ENCODE measurements at places on chromosomes 11 and 22.
A peak's percentile ranks its signal among the peaks of the same experiment; 100 is the strongest.

GRCh38 chr11:106477776-106478175 is 400.3 kb downstream of the AASDHPPT start:
- no peak for DNase-seq

- DNase-seq = peak; percentile 94
These were observed at the start of gene TRIM34 for GRCh38 chr11:5624489-5625279. TSS of gene TRIM34 (plus strand) at chr11:5625001. CDS start at chr11:5632332, 7,331 bp downstream.

GRCh38 chr22:40908895-40909294 is 42.3 kb upstream of the RBX1 start:
- DNase-seq = no peak

DNA sequence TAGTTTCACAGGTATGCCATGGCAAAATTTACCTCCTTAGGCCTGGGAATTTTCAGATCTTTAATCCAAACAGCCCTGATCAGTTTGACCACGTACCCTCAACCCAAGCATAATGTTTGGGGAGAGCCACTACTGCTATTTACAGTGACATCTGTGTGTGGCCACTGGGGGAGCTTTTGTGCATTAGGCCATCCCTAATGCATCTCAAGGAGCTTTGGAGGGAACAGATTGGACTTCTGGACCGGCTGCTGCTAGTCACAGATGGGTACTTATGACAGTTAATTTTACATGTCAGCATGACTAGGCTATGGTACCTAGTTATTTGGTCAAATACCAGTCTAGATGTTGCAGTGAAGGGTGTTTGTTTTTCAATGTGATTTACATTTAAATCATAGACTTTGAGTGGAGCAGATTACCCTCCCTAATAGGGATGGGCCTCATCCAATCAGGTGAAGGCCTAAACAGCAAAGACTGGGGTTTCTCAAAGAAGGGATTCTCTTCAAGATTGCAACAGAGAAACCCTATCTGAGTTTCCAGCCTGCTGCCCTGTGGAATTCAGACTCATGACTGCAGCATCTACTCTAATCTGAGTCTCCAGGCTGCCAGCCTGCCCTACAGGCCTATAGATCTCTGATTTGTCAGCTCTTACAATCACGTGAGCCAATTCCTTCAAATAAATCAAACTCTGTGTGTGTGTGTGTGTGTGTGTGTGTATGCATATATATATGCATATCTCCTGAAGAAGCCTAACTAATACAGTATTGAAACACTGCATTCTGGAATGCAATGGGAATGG is 38.0 kb upstream of the GALNT18 start:
- DNase-seq = peak; percentile 9

- DNase-seq = no peak
These were observed 31.3 kb upstream of the MMP13 start for GRCh38 chr11:102986815-102987214.

Measured in hematopoietic multipotent progenitor cell treated with erythropoietin and hydrocortisone succinate and interleukin-3 and kit ligand, for 6 days (in vitro differentiated cells).